Osteocyte (in vitro differentiated cells): ENCODE measurements at places on chromosomes 2 and 18. TPM values are rescaled to one million over a fixed set of nuclear protein-coding genes. Genes with fewer than 3 reads are reported as not detected.
A peak's percentile ranks its signal among the peaks of the same experiment; 100 is the strongest.

- peaks cover 20% of the 10 kb centered on the region for H3K36me3 ChIP-seq
- no peak overlapping the region for H3K4me3 ChIP-seq
Measured at GRCh38 chr18:9787036-9787435, 78.9 kb downstream of the RAB31 start.

DNA sequence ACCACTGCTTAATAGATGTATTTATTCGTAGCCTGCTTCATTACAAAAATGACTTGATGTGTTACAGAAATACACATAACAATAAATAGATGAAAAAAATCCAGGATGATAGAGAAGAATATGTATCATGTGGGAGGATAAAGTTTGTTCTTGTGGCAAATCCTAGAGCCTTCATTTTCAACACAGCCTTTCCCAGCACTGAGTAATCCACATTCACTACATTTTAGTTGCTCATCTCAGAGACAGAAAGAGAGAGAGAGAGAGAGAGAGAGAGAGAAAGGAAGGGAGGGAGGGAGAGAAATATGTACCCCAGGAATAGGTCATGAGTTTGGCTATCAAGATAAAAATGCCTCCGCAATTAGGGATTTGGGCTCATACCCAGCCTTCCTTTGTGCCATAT is 144.3 kb downstream of the RBMS1 start:
- DNase-seq: no peak
- peak overlapping the region; percentile 78 for H3K27ac ChIP-seq
- H3K4me3 ChIP-seq: no peak overlapping the region
- H3K4me1 ChIP-seq: peaks cover 80% of the 10 kb centered on the region

DNA sequence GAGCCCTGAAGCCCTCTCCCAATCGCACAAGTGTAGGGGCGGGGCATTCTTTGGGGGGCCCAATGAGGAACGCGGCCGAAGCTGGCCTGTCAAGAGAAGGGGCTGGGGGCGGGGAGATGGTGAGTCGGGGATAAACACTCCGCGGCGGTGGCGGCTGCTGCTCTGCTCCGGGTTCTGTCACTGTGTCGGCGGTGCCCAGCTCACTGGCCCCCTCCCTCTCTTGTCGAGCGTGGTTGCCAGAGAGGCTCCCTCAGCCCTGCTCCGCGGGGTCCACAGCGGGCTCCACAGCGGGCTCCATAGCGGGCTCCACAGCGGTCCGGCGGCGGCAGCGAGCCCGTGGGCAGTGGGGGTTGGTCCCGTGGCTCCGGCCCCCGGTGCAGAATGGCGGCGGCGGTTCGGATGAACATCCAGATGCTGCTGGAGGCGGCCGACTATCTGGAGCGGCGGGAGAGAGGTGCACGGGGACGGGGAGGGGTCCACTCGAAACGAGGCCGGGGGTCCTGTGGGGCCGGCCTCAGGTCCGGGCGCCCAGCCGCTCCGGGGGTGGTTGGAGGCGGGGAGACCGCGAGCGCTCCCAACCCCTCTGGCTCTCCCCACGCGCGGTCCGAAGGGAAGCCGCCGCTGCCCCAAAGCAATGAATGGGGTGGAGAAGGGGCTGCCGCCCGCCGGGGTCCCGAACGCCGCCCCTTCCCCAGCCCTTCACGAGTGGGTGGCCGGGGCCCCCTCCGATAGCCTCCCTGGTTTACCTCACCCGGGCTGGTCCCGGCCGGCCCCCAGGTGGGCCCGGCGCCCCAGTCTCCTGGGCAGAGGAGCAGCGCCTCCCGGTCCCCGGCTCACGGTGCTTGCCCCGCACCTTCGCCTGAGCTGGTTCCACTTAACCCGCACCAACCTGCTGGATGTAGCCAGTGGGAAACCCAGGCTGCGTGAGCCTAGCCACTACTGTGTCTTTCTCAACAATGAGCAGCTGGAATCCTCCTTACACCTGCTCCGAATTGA is at the start of gene MXD1:
TSS of gene MXD1 (plus strand) at position 160 of the 996 bp plus-strand sequence. CDS start at position 382, 222 bp downstream.
- H3K36me3 ChIP-seq: no peaks in the 10 kb centered on the region
- peak within 1 kb of the TSS; percentile 82 for H3K4me3 ChIP-seq
- H3K27me3 ChIP-seq: no peaks in the 10 kb centered on the region
- H3K4me1 ChIP-seq: peaks cover 21% of the 10 kb centered on the region
- H3K27ac ChIP-seq: peak within 1 kb of the TSS; percentile 92

GRCh38 chr2:54551123-54551756 is 95.1 kb downstream of the SPTBN1 start:
- H3K36me3 ChIP-seq: peaks cover 2% of the 10 kb centered on the region
- H3K27ac ChIP-seq: no peak overlapping the region
- peaks cover 28% of the 10 kb centered on the region for H3K4me1 ChIP-seq
- no peak for DNase-seq
- H3K27me3 ChIP-seq: no peaks in the 10 kb centered on the region

The C2orf15 gene
- total RNA-seq: 0.26 TPM in 1 of 2 replicates, not detected in the other

- peaks cover 16% of the 10 kb centered on the region for H3K4me1 ChIP-seq
- H3K27me3 ChIP-seq: peaks cover 71% of the 10 kb centered on the region
- H3K4me3 ChIP-seq: no peak overlapping the region
- no peak overlapping the region for H3K27ac ChIP-seq
Measured at GRCh38 chr2:26849056-26849999, 1.4 kb downstream of the DPYSL5 start.

- no peaks in the 10 kb centered on the region for H3K36me3 ChIP-seq
- no peak for DNase-seq
- H3K4me3 ChIP-seq: no peak overlapping the region
- H3K27me3 ChIP-seq: no peaks in the 10 kb centered on the region
Measured at GRCh38 chr2:36812196-36812595, 115.7 kb downstream of the VIT start.

GRCh38 chr2:108485253-108485652 is 36.2 kb downstream of the GCC2 start:
- H3K36me3 ChIP-seq: peaks cover 53% of the 10 kb centered on the region
- no peak for DNase-seq
- H3K27me3 ChIP-seq: no peaks in the 10 kb centered on the region

GRCh38 chr2:61769093-61769675 is 84.7 kb downstream of the FAM161A start:
- H3K4me1 ChIP-seq: peaks cover 4% of the 10 kb centered on the region
- DNase-seq: no peak
- no peak overlapping the region for H3K27ac ChIP-seq
- no peaks in the 10 kb centered on the region for H3K36me3 ChIP-seq
- peaks cover 26% of the 10 kb centered on the region for H3K27me3 ChIP-seq

The ANKRD62 gene
- not detected in 2 replicates for total RNA-seq

- H3K27ac ChIP-seq: no peak overlapping the region
- H3K27me3 ChIP-seq: no peaks in the 10 kb centered on the region
- H3K4me1 ChIP-seq: peaks cover 5% of the 10 kb centered on the region
- DNase-seq: no peak
- peaks cover under 1% of the 10 kb centered on the region for H3K36me3 ChIP-seq
Measured at GRCh38 chr2:235762832-235763598, 269.2 kb downstream of the AGAP1 start.

GRCh38 chr2:3972377-3972776 is 269.0 kb downstream of the DCDC2C start:
- H3K27ac ChIP-seq: no peak overlapping the region
- H3K4me1 ChIP-seq: peaks cover 4% of the 10 kb centered on the region
- H3K4me3 ChIP-seq: no peak overlapping the region
- H3K27me3 ChIP-seq: no peaks in the 10 kb centered on the region
- DNase-seq: no peak

- peaks cover 32% of the 10 kb centered on the region for H3K4me1 ChIP-seq
- H3K27me3 ChIP-seq: no peaks in the 10 kb centered on the region
- no peak for DNase-seq
- no peaks in the 10 kb centered on the region for H3K36me3 ChIP-seq
- peak overlapping the region; percentile 60 for H3K4me3 ChIP-seq
- peak overlapping the region; percentile 94 for H3K27ac ChIP-seq
Measured at GRCh38 chr2:174024524-174025270, 59.5 kb upstream of the SP3 start.

- no peak overlapping the region for H3K4me3 ChIP-seq
- no peaks in the 10 kb centered on the region for H3K36me3 ChIP-seq
- peaks cover 43% of the 10 kb centered on the region for H3K4me1 ChIP-seq
- no peaks in the 10 kb centered on the region for H3K27me3 ChIP-seq
- no peak for DNase-seq
Measured at GRCh38 chr2:67867735-67868134, 195.1 kb downstream of the C1D start.

DNA sequence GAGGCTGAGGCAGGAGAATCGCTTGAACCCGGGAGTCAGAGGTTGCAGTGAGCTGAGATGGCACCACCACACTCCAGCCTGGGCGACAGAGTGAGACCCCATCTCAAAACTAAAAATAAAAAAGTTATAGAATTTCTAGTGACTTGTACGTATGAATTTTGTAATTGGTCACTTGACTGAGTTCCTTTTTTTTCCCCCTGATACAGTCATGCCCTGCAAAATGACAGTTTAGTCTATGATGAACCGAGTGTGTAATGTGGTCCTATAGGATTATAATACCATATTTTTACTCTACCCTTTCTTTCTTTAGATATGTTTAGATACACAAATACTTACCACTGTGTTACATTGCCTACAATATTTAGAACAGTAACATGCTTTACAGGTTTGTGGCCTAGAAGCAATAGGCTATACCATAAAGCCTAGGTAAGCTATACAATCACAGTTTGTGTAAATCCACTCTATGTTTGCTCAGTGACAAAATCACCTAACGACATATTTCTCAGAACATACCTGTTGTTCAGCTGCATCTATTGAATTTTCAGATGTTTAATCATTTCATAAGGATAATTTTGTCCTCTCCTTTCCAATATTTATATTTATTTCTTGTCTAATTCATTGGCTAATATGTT is 25.4 kb downstream of the SOCS6 start:
- H3K27ac ChIP-seq: no peak overlapping the region
- no peaks in the 10 kb centered on the region for H3K36me3 ChIP-seq
- H3K4me1 ChIP-seq: peaks cover 9% of the 10 kb centered on the region

- H3K27me3 ChIP-seq: peaks cover 23% of the 10 kb centered on the region
- no peak overlapping the region for H3K27ac ChIP-seq
- no peak overlapping the region for H3K4me3 ChIP-seq
- no peaks in the 10 kb centered on the region for H3K36me3 ChIP-seq
- H3K4me1 ChIP-seq: no peaks in the 10 kb centered on the region
- no peak for DNase-seq
Measured at GRCh38 chr2:211084352-211084751, 528.0 kb downstream of the CPS1 start.

DNA sequence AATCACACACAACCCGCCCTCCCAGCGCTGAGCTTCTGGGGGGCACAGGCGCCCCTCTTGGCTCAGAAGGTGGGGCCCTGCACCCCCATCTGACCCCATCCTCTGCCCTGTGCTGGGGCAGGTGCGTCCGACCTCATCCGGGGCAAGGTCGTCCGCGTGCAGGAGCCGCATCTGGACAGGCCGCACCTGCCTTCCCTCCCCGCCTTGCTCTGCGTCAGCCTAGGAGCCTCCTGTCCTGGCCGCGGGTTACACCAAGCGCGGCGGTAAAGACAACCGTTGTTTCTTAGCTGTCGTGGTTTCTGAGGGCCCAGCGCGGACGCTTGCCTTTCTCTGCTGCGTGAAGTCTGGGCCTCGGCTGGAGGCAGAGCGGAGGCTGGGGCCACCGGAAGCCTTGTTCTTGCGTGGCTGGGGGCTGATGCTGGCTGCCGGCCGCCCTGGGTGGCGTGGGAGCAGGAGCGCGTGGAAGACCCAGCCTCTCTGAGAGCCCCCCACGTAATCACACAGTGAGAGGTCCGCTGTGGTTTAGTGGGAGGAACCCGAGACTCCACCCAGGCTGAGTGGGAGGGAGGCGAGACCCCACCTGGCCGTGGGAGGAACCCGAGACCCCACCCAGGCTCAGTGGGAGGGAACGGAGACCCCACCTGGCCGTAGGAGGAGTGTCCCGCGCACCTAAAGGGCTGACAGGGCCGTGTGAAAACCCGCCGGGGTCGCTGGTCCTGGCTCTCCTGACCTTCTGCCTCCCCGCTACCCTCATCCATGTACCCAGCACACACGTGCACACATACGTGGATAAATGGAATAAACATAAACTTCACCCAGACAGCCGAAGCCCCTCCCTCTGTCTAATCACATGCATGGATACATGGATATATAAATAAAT is 51.8 kb downstream of the KCNG2 start:
- DNase-seq: peak; percentile 78
- no peak overlapping the region for H3K27ac ChIP-seq
- no peak overlapping the region for H3K4me3 ChIP-seq
- H3K4me1 ChIP-seq: no peaks in the 10 kb centered on the region

GRCh38 chr2:191688934-191689695 is 11.2 kb downstream of the NABP1 start:
- no peak overlapping the region for H3K4me3 ChIP-seq
- peaks cover 15% of the 10 kb centered on the region for H3K36me3 ChIP-seq
- peak overlapping the region; percentile 67 for H3K27ac ChIP-seq

GRCh38 chr2:238504181-238504931 is 77.6 kb downstream of the ASB1 start:
- no peaks in the 10 kb centered on the region for H3K4me1 ChIP-seq
- no peak overlapping the region for H3K27ac ChIP-seq
- H3K4me3 ChIP-seq: no peak overlapping the region
- H3K36me3 ChIP-seq: peaks cover 3% of the 10 kb centered on the region
- DNase-seq: peak; percentile 84
- peaks cover 7% of the 10 kb centered on the region for H3K27me3 ChIP-seq

The HNMT gene
- total RNA-seq: 3.2 and 4.6 TPM in 2 replicates

DNA sequence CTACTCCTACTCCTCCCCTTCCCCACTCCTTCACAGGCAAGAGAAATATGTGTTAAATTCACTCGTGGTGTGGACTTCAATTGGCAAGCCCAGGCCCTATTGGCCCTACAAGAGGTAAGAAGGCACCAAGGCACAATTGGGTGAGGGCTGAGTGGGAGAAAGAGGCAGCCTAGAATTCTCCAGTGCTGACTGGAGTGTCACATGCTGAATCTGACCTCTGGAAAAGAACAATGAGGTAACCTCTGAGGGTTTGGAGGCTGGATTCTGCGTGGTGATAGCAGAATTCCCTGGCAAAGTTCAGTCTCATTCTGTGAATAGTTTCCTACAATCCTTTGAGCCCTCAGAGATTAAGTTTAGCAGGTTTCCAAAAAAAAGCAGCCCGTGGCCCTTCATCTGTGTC is 6.9 kb downstream of the CENPA start:
- H3K4me3 ChIP-seq: no peak overlapping the region
- peaks cover 11% of the 10 kb centered on the region for H3K4me1 ChIP-seq
- no peaks in the 10 kb centered on the region for H3K27me3 ChIP-seq
- no peak for DNase-seq

The CCDC68 gene
- total RNA-seq: not detected in 2 replicates

DNA sequence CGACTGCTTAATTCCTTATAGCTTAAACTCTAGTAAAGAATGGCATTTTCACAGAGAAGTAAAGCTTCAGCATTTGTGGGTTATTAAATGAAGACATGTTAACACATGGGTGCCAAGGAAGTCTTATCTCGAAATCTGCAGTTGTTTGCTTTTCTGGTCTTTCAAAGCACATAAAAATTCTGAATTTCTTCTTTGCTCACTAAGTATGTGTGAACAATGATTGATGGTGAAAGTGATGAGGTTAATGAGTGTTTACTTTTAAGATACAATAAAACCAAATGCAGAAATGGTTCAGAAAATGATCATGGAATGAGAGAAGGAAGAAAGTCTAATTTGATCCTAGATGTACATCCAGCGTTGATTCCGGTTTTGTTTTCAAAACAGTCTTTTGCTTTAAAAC is 234.6 kb upstream of the RAB12 start:
- H3K36me3 ChIP-seq: peaks cover 34% of the 10 kb centered on the region
- H3K27me3 ChIP-seq: no peaks in the 10 kb centered on the region
- no peak for DNase-seq
- H3K27ac ChIP-seq: no peak overlapping the region

- no peaks in the 10 kb centered on the region for H3K4me1 ChIP-seq
- no peak for DNase-seq
- no peak overlapping the region for H3K4me3 ChIP-seq
- peaks cover 3% of the 10 kb centered on the region for H3K36me3 ChIP-seq
- no peaks in the 10 kb centered on the region for H3K27me3 ChIP-seq
- no peak overlapping the region for H3K27ac ChIP-seq
Measured at GRCh38 chr2:210604666-210605065, 48.3 kb downstream of the CPS1 start.
